ENCODE measurements at places on chromosomes 7 and 10. TPM values are rescaled to one million over a fixed set of nuclear protein-coding genes. Genes with fewer than 3 reads are reported as not detected.

The PTER gene
- 10.4 TPM for total RNA-seq

The ACBD7 gene
- total RNA-seq, result under 0.01 TPM

The KLF14 gene
- under 0.01 TPM for total RNA-seq

The EPO gene
- total RNA-seq, result not detected

- H3K36me3 ChIP-seq, result no peaks in the 10 kb centered on the region
- no peak overlapping the region for H3K4me3 ChIP-seq
- no peaks in the 10 kb centered on the region for H3K4me1 ChIP-seq
- DNase-seq, result no peak
- no peak overlapping the region for H3K27ac ChIP-seq
- no peaks in the 10 kb centered on the region for H3K27me3 ChIP-seq
Measured at GRCh38 chr10:29273478-29273877, 15.4 kb upstream of the LYZL1 start.

GRCh38 chr7:54544149-54544526, 2.0 kb downstream of the VSTM2A start:
- H3K36me3 ChIP-seq, result no peaks in the 10 kb centered on the region
- no peak overlapping the region for H3K4me3 ChIP-seq
- H3K4me1 ChIP-seq, result no peaks in the 10 kb centered on the region
- H3K27me3 ChIP-seq, result peaks cover 20% of the 10 kb centered on the region
- H3K27ac ChIP-seq, result no peak overlapping the region

All from fibroblast of lung (primary cell).